ENCODE measurements at places on chromosomes 3 and 15. TPM values are rescaled to one million over a fixed set of nuclear protein-coding genes. Genes with fewer than 3 reads are reported as not detected.

- H3K4me3 ChIP-seq: no peak overlapping the region
- H3K36me3 ChIP-seq: no peaks in the 10 kb centered on the region
- DNase-seq: no peak
- H3K27ac ChIP-seq: no peak overlapping the region
Measured at GRCh38 chr3:87420171-87420570, 143.8 kb upstream of the POU1F1 start.

GRCh38 chr3:58482917-58483636, 8.8 kb upstream of the KCTD6 start:
- no peak overlapping the region for H3K27ac ChIP-seq
- H3K27me3 ChIP-seq: no peaks in the 10 kb centered on the region
- no peak for DNase-seq
- no peaks in the 10 kb centered on the region for H3K36me3 ChIP-seq

- no peak for DNase-seq
- no peaks in the 10 kb centered on the region for H3K27me3 ChIP-seq
- no peak overlapping the region for H3K4me3 ChIP-seq
- no peak overlapping the region for H3K27ac ChIP-seq
- H3K36me3 ChIP-seq: no peaks in the 10 kb centered on the region
Measured at GRCh38 chr15:60222404-60222803, 175.4 kb downstream of the ANXA2 start.

DNA sequence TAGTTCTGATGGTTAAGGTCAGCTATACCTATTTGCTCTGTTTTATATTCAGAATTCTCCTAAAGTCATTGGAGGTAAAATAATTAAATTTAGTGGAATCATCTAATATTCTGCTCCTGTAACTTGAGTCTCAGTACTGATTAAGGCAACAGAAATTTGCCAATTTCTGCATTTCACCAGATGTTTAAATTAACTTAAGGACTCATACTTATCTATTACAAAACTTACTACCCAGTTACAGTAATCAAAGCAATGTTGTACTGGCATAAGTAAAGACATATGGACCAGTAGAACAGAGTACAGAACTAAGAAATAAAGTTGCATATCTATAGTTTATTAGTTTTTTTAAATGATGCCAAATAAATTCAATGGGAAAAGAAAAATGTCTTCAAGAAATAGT, 1043.8 kb downstream of the OTOL1 start:
- H3K27me3 ChIP-seq: no peaks in the 10 kb centered on the region
- H3K36me3 ChIP-seq: no peaks in the 10 kb centered on the region
- DNase-seq: no peak
- no peaks in the 10 kb centered on the region for H3K4me1 ChIP-seq
- no peak overlapping the region for H3K27ac ChIP-seq

GRCh38 chr3:153756816-153757215, 364.4 kb upstream of the ARHGEF26 start:
- no peaks in the 10 kb centered on the region for H3K36me3 ChIP-seq
- no peak overlapping the region for H3K4me3 ChIP-seq
- no peak for DNase-seq
- no peaks in the 10 kb centered on the region for H3K4me1 ChIP-seq
- no peak overlapping the region for H3K27ac ChIP-seq
- H3K27me3 ChIP-seq: no peaks in the 10 kb centered on the region

COLQ gene
- total RNA-seq: 2.0 TPM
